ENCODE measurements at places on chromosomes 1 and 21.

DNA sequence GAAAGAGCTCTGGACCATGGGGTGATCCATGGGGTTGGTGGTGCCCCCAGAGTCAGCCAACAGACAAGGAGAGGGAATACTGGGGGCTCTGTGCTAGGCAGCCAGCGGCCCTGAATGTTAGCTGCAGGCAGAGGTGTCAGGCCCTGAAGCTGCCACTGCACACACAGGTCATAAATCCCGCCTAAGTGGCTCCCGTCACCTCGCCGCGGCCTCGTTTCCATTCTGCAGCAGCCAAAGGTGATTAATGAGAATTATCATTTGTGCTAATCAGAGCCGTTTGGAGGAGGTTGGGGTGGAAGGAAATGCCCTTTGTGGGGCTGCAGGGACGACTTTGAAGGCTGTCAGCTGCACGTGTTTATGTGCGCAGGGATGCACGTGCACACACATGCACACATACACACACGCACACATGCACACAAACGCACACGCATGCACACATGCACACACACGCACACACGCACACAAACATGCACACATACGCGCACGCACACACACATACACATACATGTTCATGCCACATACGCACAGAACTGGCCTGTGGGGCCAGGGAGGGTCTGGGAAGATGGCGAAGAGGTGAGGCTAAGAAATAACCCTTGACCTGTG is 88.8 kb upstream of the ARHGEF16 start:
- no peak for DNase-seq

DNA sequence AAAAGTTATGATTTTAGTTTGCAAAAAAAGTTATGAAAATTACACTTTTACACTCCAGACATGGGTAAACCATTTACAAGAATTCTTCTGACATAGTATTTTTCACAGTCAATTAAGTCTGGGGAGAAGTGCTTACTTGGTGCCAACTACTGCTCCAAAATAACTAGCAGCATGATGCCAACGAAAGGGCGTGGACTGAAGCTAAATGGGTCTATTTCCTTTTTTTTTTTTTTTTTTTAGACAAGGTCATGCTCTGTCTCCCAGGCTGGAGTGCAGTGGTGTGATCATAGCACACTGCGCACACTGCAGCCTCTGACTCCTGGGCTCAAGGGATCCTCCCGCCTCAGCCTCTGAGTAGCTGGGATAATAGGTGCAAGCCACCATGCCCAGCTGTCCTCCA is 43.2 kb downstream of the FMO4 start:
- no peak for DNase-seq

GRCh38 chr1:23013657-23014056 is 2.0 kb downstream of the TEX46 start:
- DNase-seq = no peak

- peak; percentile 79 for DNase-seq
Observed at GRCh38 chr1:145997016-145997717, 788 bp upstream of the TXNIP start.

DNA sequence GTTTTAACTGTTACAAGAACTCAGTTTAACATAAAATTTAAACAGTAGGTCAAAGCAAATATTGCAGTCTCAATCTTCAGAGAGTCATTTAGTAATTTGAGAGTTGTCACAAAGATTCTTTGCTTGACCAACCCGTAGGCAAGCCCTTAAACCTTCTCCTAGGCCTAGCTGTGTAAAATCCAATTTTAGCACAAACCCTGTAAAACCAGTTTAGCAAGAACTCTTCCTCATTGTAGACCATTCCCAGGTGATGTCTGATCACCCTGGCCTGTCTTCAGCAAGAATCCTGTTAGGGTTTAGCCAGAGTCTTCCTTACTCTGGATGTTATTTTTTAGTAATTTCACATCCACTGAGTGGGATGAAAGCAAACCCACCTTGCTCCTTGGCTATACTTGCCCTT is 30.1 kb downstream of the LRIG2 start:
- DNase-seq = no peak

DNA sequence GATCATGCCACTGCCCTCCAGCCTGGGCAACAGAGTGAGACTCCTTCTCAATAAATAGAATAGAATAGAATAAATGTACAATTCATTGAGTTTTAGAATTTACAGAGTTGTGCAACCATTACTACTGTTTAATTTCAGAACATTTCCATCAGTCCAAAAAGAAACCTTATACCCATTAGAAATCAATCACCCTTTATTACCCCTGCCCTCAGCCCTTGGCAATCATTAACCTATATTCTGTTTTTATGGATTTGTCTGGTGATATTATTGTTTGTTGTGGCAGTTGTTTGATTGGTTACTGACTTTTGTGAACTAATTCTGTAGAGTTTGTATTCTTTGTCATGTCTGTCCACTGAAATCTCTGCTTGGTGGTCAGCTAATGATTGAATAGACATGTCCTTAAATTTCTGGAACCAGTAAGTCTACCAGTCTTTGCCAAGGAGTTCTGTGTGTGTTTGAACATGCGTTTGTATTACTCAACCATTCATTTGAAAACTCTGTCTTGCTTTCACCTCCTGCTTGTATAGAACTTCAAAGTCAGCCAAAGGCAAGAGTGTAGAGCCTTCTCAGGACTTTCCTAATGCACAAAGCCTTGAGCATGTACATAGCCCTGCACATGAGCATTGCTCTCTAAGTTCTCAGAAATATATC is 208.8 kb downstream of the GPR52 start:
- DNase-seq = no peak

DNA sequence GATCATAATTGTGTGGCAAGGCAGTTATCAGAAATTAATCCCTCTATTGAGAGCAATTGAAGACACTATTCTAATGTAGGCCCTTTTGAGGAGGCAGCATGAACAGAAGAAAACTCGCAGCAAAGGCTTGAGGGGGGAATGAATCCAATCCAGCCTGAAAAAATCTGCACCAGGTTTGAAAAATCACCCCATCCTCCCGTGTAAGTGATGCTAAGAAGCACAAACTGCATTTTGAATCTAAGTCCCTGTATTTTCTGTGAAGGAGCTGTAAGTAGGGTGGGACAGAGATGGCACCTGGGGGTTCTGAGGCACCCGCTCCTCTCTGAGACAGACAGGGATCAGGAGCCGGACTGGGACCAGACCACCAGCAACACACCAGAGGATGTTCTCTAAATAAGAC is at the start of gene CRB1:
Gene CRB1, plus strand, starts transcription at position 241 of the 400 bp plus-strand sequence. CDS start 161 bp downstream, outside the sequence.
- DNase-seq = no peak

DNA sequence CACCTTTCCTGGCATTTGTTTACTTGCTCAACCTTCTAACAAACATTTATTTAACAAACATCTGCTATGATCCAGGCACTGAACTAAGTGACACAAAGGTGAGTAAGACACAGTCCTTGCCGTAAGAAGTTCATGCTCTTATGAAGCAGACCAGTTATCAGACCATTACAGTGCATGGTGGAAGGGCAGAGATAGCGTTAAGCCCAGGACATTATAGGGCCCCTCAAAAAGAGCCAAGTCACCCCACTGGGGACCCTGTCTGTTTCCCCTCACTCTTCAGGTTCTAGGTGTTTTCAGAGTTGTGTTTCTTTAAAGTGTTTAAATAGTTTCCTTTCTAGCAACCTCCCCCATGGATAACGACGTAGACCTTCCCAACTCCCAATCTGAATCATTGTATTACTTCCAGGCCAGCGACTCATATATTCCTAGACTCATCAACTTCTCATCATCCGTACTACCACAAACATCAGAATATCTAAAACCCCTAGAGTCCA is 39.3 kb downstream of the TCP10L start:
- no peak for DNase-seq

- DNase-seq = no peak
Observed at GRCh38 chr1:169974067-169974466, 80.4 kb upstream of the SCYL3 start.

DNA sequence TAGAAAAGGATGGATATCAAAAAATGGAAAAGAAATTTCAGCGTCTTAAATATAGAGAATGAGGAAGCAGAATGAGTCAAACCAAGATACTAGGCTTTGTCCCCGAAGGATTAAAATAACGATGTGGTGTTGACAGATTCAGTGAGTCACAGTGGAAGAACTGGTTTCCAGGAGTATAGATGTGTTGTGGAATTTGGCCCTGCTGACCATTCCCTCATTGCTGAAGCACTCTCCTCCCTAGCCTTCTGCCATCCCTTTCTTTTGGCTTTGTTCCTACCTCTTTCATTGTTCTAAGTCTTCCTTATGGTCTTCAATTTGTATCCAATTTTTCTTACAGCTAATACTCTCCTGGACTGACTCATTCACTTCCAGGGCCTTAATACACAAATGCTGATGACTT is 23.1 kb upstream of the USP25 start:
- DNase-seq = no peak

GRCh38 chr1:240111558-240111957 is 19.9 kb downstream of the FMN2 start:
- DNase-seq = no peak

DNA sequence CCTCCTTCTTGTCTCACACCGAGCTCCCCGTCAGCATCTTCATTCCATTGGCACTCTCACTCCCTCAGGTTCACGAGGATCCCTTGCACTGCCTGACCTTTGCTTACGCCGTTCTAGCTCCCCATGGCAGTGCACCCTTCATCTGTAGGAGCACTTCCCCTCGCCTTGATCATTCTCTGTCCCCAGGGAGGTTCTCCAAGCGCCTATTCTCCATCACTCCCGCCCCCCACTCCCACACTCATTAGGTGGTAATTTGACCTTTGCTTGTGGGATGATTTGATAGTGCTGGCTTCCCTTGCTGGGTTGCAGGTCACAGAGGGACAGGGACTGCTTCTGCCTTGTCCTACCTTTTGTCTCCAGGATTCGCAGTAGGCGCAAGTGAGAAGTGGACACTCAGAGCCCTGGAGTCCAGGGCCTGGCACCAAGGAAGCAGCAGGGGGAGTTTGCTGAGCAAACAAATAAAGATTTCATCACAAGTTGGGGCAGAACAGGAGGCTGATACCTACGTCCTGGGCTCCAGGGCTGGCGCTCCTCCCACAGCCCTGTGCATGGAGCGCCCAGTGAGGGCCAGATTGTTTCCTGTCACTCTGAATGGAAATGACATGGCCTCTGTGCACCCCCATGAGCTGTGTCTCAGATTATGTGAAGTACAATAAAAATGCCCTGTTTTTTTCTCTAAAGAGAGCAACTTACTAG is 82.0 kb upstream of the RUNX3 start:
- no peak for DNase-seq

- DNase-seq = no peak
Observed at GRCh38 chr1:7702365-7702764, 68.7 kb upstream of the VAMP3 start.

- DNase-seq = no peak
Observed at GRCh38 chr1:8533124-8533523, 215.2 kb downstream of the SLC45A1 start.

DNA sequence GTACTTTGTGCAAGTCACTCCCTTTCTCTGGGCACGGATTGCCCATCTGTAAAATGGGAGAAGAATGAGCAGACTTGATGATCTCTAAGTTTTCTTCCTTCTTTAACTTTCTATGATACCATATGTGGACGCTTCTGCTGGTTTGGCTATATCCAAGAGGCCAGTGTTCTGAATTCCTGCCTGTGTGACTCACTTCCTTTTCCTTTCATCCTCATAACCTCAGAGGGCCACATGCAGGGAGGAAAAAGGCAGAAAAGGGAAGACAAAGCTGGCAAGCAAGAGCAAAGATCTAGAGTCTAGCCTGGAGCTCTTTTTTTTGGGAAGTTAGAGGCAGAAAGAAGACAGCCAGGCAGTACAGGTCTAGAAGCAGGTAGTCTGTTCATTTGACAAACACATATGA is 151.2 kb downstream of the OMA1 start:
- no peak for DNase-seq

DNA sequence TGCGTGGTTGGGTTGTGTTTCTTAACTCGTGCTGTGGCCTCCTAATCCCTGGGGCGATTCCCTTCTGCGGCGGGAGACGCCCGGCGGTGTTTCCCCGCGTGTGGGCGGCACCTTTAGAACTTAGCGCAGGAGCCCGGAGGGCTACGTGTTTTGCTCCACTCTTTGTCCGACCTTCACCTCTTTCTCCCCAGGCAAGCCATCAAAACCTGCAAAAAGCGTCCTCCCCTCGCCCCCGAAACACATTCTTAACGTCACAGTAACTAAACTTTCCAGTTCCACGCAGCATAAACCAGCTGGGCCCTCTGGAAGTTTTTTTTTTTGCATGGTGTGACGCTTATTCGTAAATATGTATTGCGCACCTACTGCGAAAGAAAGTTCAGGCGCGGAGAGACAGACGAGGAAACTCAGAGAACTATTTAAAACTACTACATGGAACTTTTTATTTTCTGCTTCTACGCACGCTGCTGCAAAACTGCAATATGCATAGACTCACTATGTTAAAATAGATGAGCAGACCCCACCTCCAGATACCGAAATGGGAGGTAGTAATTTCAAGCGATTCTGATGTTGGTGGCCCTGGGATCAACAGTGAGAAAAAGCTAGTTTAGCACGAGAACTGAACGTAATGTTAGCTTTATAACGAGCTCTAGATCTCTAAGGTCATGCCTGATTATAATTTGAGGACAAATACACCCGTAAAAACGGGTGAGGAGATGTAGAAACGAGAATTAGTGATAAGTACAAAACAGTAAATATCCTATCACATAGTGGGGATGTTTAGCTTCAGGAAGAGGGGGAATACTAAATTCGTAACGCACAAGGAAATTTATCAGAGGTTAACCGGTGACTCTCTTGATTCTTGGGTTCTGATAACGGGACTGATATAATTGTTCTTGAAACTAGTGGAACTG is 920 bp downstream of the MTR start:
- no peak for DNase-seq

DNA sequence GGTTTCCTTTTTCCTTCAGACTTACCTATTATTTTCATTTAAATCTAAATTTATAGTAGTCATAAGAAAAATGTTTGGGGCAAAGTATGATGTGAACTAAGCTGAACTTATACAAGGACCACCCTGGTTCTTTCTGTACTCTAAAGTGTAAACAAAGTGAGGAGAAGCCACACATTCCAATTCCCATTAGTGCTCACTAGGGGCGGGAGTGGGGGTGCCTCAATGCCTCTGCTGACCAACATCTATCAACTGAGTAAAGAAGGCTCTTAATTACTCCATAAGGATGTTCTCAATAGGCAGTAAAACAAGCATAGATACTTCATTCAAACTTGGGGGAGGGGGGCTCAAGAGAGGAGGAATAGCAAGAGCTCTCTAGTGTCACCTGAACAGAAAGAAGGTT is 151.7 kb downstream of the CDC42BPA start:
- DNase-seq = no peak

Data from central memory CD4-positive, alpha-beta T cell (primary cell).